B cell (primary cell): ENCODE measurements at places on chromosomes 3 and 15. TPM values are rescaled to one million over a fixed set of nuclear protein-coding genes. Genes with fewer than 3 reads are reported as not detected.
A peak's percentile ranks its signal among the peaks of the same experiment; 100 is the strongest.

CAND2 gene
- 0.34 and 1.4 TPM in 2 replicates for polyA plus RNA-seq

DNA sequence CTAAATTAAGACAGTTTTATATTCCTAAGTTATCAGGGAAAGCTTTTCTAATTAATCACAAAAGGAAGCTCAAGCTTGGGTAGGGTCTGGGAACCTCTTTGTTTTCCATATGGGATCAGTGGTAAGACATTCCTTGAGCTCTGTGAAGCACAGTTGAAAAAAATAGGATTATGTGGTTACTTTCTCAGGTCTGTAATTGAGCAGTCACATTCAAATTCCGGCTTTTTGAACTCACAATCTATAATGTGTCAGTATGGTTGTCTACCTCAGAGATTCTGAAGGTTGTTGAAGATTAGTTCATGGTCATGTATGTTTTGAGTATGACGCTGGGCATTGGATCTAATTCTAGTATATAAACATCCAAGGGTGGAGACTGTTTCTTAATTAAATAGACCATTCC, 364.5 kb downstream of the LPP start:
- H3K36me3 ChIP-seq = no peaks in the 10 kb centered on the region
- no peak for DNase-seq

DNA sequence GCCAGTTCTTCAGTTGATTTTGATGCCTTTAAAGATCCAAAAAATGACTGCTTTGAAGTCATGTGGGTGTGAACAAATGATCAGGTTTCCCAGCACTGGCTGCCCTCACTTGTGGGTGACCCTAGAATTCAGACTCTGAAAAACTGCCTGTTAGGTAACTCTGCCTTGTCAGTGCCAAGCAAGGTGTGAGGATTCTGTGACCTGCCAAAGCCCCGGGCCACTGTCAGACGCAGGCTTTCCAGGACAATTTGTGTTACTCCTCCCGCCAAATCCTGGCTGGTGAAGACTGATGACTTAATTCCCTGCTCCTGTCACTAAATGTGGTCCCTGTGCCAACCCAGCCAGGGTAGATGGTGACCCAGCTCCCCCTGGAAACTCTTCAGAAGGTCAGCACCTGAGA, 99.2 kb upstream of the PSMD6 start:
- H3K27me3 ChIP-seq = no peaks in the 10 kb centered on the region
- no peak overlapping the region for H3K27ac ChIP-seq
- H3K4me1 ChIP-seq = no peaks in the 10 kb centered on the region
- H3K4me3 ChIP-seq = no peak overlapping the region
- no peak for DNase-seq

- H3K36me3 ChIP-seq = no peaks in the 10 kb centered on the region
- H3K4me1 ChIP-seq = peaks cover 36% of the 10 kb centered on the region
- DNase-seq = no peak
- H3K27me3 ChIP-seq = no peaks in the 10 kb centered on the region
Observed at GRCh38 chr3:71307991-71308697, 275.4 kb downstream of the FOXP1 start.

DNA sequence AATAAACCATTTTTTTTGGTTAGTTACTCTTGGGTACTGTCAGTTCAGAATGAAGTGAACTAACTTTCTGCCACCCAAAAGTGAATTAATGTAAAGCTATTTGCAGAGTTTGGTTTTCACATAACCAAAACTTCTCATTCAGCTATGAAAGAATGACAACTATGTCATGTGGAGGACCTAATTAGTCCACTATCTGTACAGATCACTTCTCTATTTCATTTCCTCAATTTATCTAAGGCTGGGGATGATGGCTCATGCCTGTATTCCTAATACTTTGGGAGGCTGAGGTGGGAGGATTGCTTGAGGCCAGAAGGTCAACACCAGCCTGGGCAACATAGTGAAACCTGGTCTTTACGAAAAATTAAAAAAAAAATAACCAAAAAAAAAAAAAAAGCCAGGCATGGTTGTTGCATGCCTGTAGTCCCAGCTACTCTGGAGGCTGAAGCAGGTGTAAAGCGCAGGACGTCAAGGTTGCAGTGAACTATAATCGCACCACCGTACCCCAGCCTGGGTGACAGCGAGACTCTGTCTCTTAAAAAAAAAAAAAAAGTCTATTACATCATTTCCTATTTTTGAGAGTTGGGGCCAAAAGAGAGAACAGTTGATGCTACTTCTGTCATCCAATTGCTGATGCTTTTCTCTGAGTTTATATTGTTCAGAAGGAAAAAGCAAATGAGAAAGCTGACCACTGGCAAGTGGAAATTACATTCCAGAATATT, 8.7 kb downstream of the HYPK start:
- peak overlapping the region; percentile 93 for H3K27ac ChIP-seq
- peaks cover 31% of the 10 kb centered on the region for H3K4me1 ChIP-seq
- peak; percentile 87 for DNase-seq
- no peaks in the 10 kb centered on the region for H3K27me3 ChIP-seq

DNA sequence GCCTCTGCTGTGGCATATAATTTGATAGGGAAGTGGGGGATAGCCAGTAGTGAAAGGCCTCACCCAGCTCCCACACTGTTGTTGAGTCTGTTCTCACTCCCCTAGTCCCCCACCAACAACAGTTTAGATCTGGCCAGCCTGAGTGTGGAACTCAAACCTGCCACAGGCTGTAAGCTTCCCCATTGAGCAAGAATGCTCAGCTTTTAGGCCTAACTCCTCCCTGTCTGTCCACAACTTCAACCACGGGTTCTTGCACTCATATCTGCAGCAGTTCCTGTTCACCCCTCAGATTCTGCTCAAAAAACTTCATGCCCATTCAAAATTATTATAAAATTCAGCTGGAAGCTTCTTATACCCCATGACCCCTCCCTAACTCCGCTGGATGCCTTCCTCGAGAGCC, 975.1 kb downstream of the NSUN3 start:
- no peak for DNase-seq
- no peaks in the 10 kb centered on the region for H3K4me1 ChIP-seq
- H3K27me3 ChIP-seq = no peaks in the 10 kb centered on the region
- H3K36me3 ChIP-seq = no peaks in the 10 kb centered on the region
- H3K4me3 ChIP-seq = no peak overlapping the region
- no peak overlapping the region for H3K27ac ChIP-seq

DNA sequence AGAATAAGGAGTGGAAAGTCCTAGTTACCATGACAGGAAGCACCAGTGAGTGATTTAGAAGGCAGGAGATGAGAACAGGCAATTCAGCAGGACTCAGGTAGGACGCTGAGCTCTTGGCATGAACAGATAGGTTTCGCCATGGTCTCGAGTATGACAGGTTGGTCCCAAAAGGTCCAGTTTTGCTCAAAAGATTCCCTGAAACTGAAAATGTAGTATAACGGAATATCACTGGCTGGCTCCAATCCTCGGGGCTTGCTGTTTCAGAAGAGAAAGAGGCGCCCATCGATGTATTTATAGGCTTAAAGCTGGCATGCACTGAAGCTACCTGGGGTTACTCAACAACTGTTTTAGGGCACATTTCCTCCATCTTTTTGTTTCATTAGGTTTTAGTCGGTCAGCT, 59.2 kb downstream of the SRGAP3 start:
- H3K27ac ChIP-seq = no peak overlapping the region
- H3K27me3 ChIP-seq = no peaks in the 10 kb centered on the region
- H3K4me1 ChIP-seq = no peaks in the 10 kb centered on the region

DNA sequence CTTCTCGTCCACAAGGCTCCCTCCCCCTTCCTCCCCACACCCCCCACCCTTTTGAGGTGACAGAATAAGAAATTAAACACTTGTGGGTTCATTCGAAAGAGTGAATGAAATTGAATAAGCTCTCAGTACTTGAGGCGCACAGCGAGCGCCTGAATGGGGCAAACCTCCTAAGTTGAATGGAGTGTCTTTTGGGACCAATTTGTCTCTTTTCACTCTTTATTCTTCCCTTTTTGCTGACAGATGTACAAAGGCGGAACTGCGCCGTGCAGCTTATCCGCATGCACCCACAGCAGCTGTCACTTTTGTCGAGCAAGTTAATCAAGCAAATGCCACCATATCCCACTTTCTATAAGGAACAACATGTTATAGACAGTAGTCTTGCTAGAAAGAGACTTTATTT, 47.9 kb upstream of the FEZF2 start:
- no peaks in the 10 kb centered on the region for H3K36me3 ChIP-seq
- no peak overlapping the region for H3K27ac ChIP-seq
- no peaks in the 10 kb centered on the region for H3K4me1 ChIP-seq
- DNase-seq = no peak
- H3K27me3 ChIP-seq = no peaks in the 10 kb centered on the region

DNA sequence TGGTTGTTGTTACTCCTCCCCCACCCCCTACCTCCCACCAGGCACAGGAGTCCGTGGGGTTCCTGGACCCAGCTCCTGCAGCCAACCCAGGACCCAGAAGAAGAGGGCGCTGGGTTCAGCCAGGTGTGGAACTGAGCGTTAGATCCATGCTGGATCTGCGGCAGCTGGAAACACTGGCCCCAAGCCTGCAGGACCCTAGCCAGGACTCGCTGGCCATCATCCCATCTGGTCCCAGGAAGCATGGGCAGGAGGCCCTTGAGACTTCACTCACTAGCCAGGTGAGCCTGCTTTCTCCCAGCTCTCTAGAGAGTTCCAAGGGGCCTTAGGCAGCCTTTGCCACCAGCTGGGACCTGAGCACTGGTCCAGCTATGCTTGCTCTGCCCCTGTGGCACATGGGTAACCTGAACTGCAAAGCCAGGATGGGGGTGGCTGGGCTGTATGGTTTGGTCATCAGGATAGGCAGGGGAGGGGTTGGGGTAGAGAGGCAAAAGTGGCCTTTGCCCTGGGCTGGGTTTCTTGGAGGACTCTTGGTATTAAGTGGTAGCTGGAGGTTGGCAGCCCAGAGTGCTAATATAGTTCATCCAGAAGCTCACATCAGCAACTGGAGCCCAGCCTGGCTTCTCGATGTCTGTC, 7.0 kb upstream of the JMJD7 start:
- no peak overlapping the region for H3K27ac ChIP-seq
- H3K4me3 ChIP-seq = no peak overlapping the region
- no peaks in the 10 kb centered on the region for H3K4me1 ChIP-seq

DNA sequence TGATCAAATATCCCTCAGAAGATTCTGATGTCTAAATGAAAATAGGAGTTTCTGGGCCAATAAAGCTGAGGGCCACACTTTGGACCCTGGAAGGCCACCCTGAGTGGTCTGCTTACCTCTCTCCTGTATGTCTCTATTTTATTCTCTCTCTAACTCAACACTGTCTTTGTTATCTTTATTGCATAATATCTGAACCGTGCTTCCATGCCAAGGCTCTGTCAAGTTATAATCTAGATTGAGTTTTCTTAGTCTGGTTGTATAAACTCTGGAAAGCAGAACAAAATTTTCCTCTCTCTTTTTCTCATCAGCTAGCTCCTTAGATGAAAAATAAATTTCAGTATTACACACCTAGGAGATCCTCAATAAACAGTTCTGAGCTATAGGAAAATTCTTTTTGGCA, 36.2 kb upstream of the ACTL6A start:
- H3K27me3 ChIP-seq = no peaks in the 10 kb centered on the region
- DNase-seq = no peak
- no peaks in the 10 kb centered on the region for H3K4me1 ChIP-seq

CLRN1 gene
- polyA plus RNA-seq = not detected in 2 replicates

XCR1 gene
- polyA plus RNA-seq = 0.01 and 0.06 TPM in 2 replicates

DNA sequence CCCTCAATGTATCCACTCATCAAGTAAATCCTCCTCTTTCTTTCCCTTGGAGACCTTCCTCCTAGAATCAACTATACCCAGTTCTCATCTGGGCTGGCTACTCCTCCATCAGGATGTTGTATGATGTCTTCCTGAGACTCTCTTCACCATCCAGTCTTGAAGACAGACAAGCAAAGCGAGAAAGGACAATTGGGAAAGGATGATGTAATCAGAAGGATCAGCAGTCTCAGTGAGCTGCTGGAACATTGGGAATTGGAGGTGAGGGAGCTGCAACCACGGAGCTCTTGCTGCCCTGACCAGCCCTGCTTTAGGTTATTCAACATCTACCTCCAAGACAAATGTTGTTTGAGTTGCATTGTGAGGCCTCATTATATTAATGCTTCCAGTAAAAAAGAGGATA, 48.0 kb upstream of the UBP1 start:
- H3K4me1 ChIP-seq = peaks cover 6% of the 10 kb centered on the region
- H3K27me3 ChIP-seq = no peaks in the 10 kb centered on the region
- no peak overlapping the region for H3K4me3 ChIP-seq
- no peaks in the 10 kb centered on the region for H3K36me3 ChIP-seq

- peaks cover 37% of the 10 kb centered on the region for H3K4me1 ChIP-seq
- H3K27ac ChIP-seq = peak overlapping the region; percentile 94
Observed at GRCh38 chr3:196193133-196193735, 18.0 kb downstream of the ZDHHC19 start.

- H3K27ac ChIP-seq = no peak overlapping the region
- no peaks in the 10 kb centered on the region for H3K4me1 ChIP-seq
- H3K4me3 ChIP-seq = no peak overlapping the region
- H3K36me3 ChIP-seq = peaks cover 3% of the 10 kb centered on the region
- no peaks in the 10 kb centered on the region for H3K27me3 ChIP-seq
- DNase-seq = no peak
Observed at GRCh38 chr3:38018296-38019266, 10.9 kb downstream of the PLCD1 start.

GRCh38 chr15:84648539-84648938, 5.5 kb downstream of the WDR73 start:
- DNase-seq = no peak
- H3K27me3 ChIP-seq = no peaks in the 10 kb centered on the region
- no peak overlapping the region for H3K27ac ChIP-seq
- H3K36me3 ChIP-seq = peaks cover 65% of the 10 kb centered on the region
- H3K4me1 ChIP-seq = peaks cover 5% of the 10 kb centered on the region

- no peak overlapping the region for H3K4me3 ChIP-seq
- peaks cover 14% of the 10 kb centered on the region for H3K4me1 ChIP-seq
- H3K27me3 ChIP-seq = no peaks in the 10 kb centered on the region
- H3K36me3 ChIP-seq = peaks cover 4% of the 10 kb centered on the region
- H3K27ac ChIP-seq = no peak overlapping the region
- DNase-seq = no peak
Observed at GRCh38 chr3:170062068-170062467, 24.3 kb downstream of the GPR160 start.

GRCh38 chr3:4656059-4656458, 162.9 kb downstream of the ITPR1 start:
- peaks cover 89% of the 10 kb centered on the region for H3K36me3 ChIP-seq
- no peak for DNase-seq
- no peaks in the 10 kb centered on the region for H3K4me1 ChIP-seq
- no peaks in the 10 kb centered on the region for H3K27me3 ChIP-seq

CHRM5 gene
- polyA plus RNA-seq = not detected in 2 replicates

GRCh38 chr3:85483986-85484385, 525.2 kb downstream of the CADM2 start:
- H3K27me3 ChIP-seq = no peaks in the 10 kb centered on the region
- DNase-seq = no peak
- no peaks in the 10 kb centered on the region for H3K36me3 ChIP-seq
- no peaks in the 10 kb centered on the region for H3K4me1 ChIP-seq
